ENCODE measurements at places on chromosomes 6 and 20.

GRCh38 chr20:36563374-36563773 is 10.0 kb upstream of the TGIF2 start:
- DNase-seq: no peak

- no peak for DNase-seq
Observed at GRCh38 chr6:70627500-70628254, 40.0 kb upstream of the SMAP1 start.

DNA sequence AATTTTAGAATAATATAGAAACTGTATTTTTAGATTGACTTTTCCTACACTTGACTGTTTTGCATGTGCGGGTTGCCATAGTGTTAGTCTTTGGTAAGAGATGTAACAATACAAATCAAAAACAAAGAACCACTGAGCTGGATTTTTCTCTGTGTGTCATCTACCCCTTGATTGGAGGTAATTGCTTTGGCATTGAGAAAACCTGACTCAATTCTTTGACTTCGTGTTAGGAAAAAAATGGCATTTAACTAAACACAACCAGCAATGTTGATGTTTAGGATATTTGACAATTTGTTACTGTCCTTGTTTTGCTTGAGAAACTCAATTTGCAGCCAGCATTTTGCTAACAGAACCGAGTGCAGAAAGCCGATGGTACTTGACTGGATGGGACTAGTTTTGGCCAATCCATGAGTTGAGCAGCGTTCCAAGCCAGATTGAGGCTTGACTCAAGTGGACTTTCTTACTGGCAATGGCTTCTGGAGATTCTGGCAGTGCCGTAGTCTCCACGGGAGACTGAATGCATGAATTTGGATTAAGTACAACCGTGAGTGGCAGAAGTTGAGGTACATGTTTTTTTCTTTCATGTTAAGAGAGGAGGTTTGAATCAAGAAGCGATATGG is 17.1 kb downstream of the TPBG start:
- no peak for DNase-seq

- DNase-seq: no peak
Observed at GRCh38 chr20:62728028-62728780, 19.6 kb downstream of the NTSR1 start.

DNA sequence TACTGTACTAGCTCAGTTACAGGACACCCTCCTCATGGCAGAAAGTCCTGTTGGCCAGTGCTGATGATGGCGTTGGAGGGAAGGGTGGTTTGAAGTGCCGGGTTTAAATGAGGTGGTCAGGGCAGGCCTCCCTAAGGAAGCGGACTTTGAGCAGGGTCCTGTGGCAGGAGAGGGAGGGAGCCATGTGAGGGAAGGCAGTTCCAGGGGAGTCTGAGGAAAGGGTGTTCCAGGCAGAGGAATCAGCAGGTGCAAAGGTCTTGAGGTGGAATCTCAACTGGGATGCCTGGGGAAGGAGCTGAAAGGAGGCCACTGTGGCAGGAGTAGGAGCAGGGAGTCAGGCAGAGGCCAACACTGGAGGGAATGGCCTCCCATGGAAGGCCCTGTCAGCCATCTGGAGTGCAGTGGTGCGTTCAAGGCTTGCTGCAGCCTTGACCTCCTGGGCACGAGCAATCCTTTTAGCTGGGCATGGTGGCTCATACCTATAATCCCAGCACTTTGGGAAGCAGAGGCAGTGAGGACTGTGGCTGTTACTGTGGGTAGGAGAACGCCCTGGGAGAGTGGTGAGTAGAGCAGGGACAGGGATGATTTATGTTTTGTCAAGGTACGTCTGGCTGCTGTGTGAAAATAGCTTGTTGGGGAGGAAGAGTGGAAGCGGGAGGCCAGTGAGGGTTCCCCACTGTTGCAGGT is 26.2 kb downstream of the VSTM2L start:
- DNase-seq: no peak

GRCh38 chr6:136646377-136646776 is 96.2 kb upstream of the MAP7 start:
- no peak for DNase-seq

DNA sequence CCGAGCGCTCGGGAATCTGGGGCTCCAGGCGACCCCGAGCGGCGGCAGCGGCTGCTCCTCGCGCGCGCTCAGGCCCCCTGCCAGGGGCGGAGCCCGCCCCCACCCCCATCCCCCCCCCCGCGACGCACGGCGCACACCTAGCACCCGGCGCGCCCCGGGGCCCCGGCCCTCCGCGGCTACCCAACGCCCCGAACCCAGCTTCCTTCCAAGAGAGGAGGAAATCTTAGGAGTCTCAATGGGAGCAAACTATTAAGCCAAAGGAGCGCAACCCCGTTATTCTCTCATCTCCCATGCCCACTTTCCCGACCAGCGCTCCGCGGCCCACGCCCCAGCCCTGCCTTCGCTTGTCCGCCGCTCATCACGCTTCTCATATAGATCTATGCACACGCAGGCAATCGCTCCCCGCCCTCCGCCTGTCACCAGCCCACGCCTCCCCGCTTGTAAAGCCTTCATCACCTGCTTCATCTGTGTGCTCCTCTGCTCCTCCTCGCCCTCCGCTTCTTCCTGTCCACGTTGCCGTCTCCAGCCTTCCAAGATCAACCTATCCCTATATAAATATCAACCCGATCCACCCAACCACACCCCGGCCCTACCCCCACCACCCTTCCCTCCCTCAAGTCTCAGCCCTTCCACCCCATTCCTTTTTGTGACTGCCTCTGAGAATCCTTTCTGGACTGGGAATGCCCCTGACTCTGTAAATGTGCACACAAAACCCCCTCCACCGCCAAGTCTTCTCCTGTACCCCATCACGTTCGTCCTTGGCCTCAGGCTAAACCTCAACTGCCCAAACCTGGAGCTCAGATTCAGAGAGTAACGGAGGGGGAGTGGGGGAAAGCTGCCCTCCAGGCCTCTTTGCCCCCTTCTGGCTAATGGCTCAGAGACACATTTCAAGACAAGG is at the start of gene DLK2:
Gene DLK2, minus strand, starts transcription at position 18 of the 898 bp plus-strand sequence. CDS start 723 bp downstream, outside the sequence.
- DNase-seq: peak; percentile 47

DNA sequence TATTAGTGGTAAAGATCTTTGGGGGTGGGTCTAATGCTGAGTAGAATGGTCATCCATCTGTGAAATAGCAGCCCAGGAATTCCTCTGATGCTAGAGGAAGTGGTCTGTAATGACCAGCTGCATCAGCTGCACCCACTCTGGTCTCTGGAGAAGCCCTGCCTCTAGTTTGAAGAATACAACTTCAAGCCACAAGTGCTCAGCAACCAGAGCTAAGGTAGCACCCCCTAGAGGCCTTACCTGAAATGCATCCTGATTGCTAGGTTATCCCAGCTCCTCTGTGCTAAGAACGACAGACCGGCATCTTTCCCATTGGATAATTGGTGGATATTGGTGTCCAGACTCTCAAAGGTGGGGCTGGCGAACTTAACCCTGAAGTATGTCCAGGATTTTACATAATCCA is 58.2 kb downstream of the DNAH8 start:
- peak; percentile 41 for DNase-seq
